ENCODE measurements at places on chromosomes 5 and 9.

GRCh38 chr9:121199921-121200320, 1.7 kb downstream of the RAB14 start:
- DNase-seq, result no peak

DNA sequence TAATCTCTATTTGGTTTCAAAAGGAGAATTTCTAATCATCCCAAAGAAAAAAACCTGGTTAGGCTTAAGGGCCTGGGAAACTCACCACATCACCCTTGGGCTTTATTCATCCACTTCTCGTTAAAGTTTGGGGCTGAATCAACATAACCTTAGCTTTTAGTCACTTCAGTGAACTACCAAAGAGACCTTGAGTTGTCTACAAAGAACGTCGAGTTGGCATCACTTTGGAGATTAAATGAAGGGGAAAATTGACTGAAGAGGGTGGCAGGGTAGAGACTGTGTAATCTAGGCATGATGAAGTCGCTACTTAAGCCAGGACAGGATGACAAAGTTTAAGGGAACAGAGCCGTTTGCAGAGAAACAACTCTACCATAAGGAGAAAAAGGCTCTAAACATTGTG, 341.4 kb downstream of the RAB3C start:
- DNase-seq, result no peak

DNA sequence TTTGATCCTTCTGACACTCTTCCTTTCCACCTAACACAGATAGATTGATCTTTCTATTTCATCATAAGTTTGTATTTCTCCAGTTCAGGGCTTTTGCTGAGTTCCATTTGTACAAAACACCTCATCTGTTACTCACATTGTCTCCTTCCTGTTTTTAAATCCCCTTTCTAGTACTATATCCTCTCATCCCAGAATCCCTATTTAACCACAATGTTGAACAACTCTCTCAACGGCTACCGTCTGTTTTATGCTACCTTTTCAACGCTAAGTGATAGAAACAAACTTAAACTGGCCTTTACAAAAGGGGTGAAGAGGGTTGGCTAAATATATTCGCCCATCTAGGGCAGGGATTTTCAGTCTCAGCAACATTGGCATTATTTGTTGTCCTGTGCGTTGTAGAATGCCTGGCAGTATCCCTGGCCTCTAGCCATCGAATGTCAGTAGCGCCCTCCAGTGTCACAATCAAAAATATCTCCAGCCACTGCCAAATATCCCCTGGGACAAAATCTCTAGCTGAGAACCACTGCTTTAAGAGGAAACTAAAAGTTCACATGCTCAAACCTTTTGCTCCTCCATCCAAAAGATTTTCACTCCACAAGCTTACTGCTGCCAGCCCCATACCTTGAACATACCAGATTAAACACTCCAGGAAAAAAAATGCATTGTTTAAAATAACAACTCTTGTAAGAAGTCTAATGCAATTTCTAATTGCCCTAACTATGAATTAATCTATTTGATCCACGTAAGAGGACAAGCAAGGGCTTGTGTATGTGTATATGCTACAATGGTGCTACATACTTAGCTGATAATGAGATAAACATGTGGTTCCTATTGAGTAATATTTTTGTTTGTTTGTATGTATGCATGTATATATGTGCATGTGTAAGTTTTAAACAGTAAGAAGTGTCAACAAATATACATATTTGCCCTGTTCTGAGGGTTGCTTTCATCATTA, 344.0 kb downstream of the PTPRD start:
- DNase-seq, result no peak

- no peak for DNase-seq
These were observed 164.0 kb downstream of the GHR start for GRCh38 chr5:42587096-42587723.

- no peak for DNase-seq
These were observed 483.1 kb downstream of the BNC2 start for GRCh38 chr9:16387382-16387781.

GRCh38 chr5:55720188-55720703, 8.1 kb upstream of the SLC38A9 start:
- DNase-seq, result no peak

- DNase-seq, result no peak
These were observed 36.7 kb upstream of the UBE2D2 start for GRCh38 chr5:139524446-139524845.

DNA sequence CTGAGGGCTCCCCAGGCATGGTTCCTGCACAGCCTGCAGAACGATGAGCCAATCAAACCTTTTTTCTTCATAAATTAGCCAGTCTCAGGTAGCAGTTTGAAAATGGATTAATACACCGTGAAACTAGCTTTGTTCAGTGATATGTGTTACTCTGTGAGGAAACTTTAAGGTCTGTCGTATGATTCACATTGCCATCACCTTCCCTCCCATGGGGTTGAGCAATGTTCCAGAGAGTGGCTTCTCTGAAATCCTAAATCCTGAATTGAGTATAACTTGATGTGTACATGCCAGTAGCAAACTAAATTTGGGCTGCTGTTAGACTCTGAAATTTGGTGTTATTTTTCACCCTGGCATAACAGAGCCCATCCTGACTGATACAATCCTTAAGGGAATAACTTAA, 866.4 kb upstream of the C9orf72 start:
- no peak for DNase-seq

- DNase-seq, result no peak
These were observed 68.1 kb downstream of the ACTL7B start for GRCh38 chr9:108787690-108788048.

- no peak for DNase-seq
These were observed 144.3 kb downstream of the MACIR start for GRCh38 chr5:103402851-103403250.

DNA sequence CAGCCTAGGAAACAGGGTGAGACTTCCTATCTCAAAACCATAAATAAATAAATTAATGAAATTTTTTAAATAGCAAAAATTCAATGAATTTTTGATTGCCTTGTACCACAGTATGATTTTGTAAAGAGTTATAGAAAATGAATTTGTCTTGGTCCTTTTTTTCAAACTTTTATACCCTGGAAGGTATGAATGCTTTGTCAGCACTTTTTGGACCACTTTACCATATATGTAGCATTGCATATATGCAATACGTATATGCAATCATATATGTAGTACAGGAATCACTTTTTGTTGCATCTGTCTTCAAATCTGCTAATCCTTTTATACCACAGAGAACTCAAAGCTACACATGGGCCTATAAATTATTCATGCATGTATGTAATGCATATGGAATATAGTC, 9.2 kb upstream of the SMIM15 start:
- no peak for DNase-seq

DNA sequence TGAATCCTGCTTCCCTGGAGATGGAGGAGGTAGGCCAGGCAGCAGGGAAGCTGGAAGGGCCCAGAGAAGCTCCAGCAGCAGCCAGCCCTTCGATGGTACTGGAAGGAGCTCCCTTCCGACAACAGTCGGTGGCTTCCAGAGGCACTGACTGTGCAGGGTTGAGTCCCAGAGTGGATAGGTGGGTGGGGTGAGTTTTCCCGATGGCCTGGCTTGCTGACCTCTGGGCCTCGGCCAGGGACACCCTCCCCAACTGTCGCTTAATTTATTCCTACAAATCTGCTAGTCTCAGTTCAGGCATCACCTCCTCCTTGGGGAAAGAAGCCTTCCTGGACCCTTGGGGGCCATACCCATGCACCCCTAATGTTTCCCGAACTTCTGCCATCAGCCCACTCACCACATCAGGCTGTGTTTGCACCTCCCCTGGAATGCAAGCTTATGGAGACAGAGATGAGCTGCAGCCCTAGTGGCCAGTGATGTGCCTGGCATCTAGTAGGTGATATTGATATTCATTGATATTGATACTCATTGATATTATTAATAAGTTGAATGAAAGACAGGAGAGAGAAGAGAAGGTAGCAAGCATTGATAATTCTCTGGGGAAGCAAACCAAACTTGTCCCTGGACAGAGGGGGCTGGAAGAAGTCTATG, 104.6 kb upstream of the BOD1 start:
- DNase-seq, result no peak

GRCh38 chr5:67246108-67246507, 49.5 kb upstream of the CD180 start:
- DNase-seq, result peak; percentile 70
